NCI-H1417 treated with DMSO at 0.1 percent for 48 hours (cell line): ENCODE measurements at places on chromosomes 7 and 10.

GRCh38 chr10:73886085-73886529 is 11.8 kb upstream of the CAMK2G start:
- no peak for DNase-seq

- no peak for DNase-seq
Observed at GRCh38 chr7:44373418-44373740, 48.0 kb upstream of the CAMK2B start.

- DNase-seq = no peak
Observed at GRCh38 chr10:132141526-132142395, 45.0 kb upstream of the DPYSL4 start.

DNA sequence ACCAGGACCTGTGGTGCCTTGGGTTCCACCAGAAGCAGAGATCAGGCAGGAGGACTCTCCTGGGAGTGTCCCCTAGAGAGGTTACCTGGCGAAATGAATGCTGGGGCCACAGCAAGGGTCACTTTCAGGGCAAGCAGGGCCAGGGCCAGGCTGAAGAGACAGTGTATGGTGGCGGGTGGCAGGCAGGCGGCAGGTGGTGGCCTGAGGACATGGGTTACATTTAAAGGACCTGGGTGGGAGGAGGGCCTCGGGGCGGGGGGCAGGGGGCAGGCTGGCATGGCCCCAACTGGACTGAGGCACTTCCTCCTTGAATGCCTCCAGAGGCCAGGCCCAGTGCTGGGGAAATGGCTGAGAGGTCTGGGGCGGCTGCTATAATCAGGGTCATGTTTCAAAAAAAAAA is 14.7 kb upstream of the TBRG4 start:
- no peak for DNase-seq

DNA sequence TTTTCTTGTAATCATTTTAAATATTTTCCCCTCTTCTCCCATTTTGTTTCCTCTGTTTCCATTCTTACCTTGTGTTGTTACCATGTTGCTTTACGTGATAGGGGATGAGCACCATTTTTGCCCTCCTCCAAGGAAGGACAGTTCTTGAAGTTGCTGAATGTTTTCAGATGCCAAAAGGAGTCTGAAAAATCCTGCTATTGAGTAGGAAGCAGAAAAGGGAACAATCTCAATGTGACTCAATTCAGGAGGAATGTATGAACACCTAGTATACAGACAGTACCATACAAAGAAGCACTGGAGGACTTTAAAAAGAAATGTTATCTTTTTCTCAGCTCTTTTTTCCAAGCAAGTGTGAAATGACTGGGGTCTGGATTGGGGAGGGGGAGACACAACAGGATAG is 5.1 kb upstream of the NAMPT start:
- DNase-seq = no peak
